ENCODE measurements at places on chromosomes 2 and 18.

DNA sequence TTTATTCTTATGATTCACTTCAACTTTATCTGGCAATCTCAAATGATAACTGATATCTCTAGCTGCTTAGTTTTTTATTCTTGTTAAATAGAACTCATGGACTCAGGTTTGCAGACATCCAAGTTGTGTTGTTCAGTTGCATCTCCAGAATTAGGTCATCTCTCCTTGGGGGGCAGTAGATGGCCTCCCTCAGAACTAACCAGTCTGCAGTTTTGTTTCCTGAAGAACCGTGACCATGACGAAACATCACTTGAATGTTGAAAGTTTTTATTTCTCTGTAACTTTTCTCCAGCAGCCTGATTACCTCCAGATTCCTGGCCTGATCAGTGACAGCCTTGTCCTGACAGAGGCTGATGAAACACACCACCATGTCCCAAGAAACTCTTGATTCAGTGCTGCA, 321.5 kb downstream of the GALNT13 start:
- no peak for DNase-seq
- no peaks in the 10 kb centered on the region for H3K4me1 ChIP-seq
- H3K27me3 ChIP-seq = no peaks in the 10 kb centered on the region
- no peak overlapping the region for H3K4me3 ChIP-seq
- H3K36me3 ChIP-seq = no peaks in the 10 kb centered on the region

GRCh38 chr2:113770929-113771328, 14.5 kb upstream of the SLC35F5 start:
- no peak for DNase-seq
- H3K27me3 ChIP-seq = no peaks in the 10 kb centered on the region
- no peaks in the 10 kb centered on the region for H3K4me1 ChIP-seq
- H3K36me3 ChIP-seq = no peaks in the 10 kb centered on the region

- H3K4me1 ChIP-seq = no peaks in the 10 kb centered on the region
- DNase-seq = no peak
- no peaks in the 10 kb centered on the region for H3K36me3 ChIP-seq
- H3K27me3 ChIP-seq = no peaks in the 10 kb centered on the region
- no peak overlapping the region for H3K27ac ChIP-seq
These were observed 34.8 kb upstream of the FAM110C start for GRCh38 chr2:80971-81736.

GRCh38 chr2:105313877-105314276, 15.7 kb downstream of the TGFBRAP1 start:
- H3K36me3 ChIP-seq = no peaks in the 10 kb centered on the region
- H3K4me3 ChIP-seq = no peak overlapping the region
- DNase-seq = no peak
- H3K27ac ChIP-seq = no peak overlapping the region
- H3K4me1 ChIP-seq = no peaks in the 10 kb centered on the region
